ENCODE measurements at places on chromosomes 7 and 10. TPM values are rescaled to one million over a fixed set of nuclear protein-coding genes. Genes with fewer than 3 reads are reported as not detected.

- DNase-seq: no peak
These were observed 138.0 kb upstream of the KLF6 start for GRCh38 chr10:3923033-3923432.

DNA sequence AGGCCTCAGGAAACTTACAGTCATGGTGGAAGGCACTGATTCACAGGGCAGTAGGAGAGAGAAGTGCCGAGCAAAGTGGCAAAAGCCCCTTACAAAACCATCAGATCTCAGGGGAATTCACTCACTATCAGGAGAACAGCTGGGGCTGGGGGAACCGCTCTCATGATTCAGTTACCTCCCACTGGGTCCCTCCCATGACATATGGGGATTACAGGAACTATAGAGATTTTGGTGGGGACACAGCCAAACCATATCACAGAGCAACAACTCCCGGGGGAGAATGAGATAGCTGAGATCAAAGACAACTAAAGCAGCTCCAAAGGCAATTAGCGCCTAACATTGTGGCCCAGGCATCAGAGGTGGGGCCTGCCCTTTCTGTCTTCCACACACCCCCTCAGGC lies 85.4 kb upstream of the VOPP1 start:
- peak; percentile 63 for DNase-seq

- no peak for DNase-seq
These were observed 50.2 kb downstream of the EEPD1 start for GRCh38 chr7:36203071-36203790.

DNA sequence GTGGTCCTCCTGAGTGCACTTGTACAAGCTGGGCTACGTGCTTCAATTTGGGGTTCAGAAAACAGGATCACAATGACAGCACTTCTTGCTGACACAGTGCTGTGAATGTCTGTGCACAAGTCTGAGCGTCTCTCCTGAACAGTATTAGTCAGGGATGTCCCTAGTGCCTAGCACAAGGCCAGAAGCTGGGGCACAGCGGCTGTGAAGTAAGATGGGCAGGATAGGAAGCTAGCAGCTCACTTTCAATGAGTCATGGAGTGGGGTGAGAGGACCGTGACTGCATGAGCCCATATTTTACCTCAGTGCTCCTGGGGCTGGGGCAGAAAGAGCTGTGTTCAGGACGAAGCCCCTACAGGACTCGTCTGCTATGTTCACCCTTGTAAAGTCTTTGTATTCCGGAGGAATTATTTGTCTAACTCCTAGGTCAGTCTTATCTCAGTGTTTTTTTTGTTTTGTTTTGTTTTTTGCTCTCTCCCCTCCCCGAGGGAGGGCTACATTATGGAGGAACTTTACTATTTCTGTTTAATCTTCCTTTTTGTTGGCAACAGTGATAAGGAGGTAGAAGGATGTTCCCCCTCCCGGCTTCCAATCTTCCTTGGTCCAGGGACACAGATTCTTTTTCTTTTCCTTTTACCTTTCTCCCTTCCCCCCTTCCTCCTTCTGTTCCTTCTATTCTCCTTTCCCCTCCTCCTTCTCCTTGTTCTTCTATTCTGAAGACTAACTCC lies 2.8 kb upstream of the LRMDA start:
- DNase-seq: no peak

DNA sequence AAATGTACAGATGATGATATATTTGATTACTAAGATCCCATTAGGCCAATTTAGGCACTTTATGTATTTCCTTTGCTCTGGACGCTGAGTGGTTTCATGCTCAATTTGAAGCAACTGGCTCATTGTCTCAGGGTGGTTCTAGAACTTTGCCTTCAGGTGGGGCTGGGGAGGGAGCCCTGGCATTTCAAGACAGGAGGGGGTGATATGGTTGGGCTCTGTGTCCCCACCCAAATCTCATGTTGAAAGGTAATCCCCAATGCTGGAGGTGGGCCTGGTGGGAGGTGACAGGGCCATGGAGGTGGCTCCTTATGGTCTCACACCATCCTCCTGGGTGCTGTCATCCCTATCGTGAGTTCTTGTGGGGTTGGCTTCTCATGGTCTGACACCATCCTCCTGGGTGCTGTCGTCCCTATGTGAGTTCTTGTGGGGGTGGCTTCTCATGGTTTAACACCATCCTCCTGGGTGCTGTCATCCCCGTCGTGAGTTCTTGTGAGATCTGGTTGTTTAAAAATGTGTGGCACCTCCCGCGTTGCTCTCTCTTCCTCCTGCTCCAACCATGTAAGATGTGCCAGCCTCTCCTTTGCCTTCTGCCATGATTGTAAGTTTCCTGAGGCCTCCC lies 151.5 kb upstream of the KLF6 start:
- no peak for DNase-seq

- DNase-seq: no peak
These were observed 50.7 kb downstream of the PPP1R3C start for GRCh38 chr10:91582153-91582554.

- DNase-seq: no peak
These were observed 100.0 kb downstream of the LSM5 start for GRCh38 chr7:32390210-32390609.

DNA sequence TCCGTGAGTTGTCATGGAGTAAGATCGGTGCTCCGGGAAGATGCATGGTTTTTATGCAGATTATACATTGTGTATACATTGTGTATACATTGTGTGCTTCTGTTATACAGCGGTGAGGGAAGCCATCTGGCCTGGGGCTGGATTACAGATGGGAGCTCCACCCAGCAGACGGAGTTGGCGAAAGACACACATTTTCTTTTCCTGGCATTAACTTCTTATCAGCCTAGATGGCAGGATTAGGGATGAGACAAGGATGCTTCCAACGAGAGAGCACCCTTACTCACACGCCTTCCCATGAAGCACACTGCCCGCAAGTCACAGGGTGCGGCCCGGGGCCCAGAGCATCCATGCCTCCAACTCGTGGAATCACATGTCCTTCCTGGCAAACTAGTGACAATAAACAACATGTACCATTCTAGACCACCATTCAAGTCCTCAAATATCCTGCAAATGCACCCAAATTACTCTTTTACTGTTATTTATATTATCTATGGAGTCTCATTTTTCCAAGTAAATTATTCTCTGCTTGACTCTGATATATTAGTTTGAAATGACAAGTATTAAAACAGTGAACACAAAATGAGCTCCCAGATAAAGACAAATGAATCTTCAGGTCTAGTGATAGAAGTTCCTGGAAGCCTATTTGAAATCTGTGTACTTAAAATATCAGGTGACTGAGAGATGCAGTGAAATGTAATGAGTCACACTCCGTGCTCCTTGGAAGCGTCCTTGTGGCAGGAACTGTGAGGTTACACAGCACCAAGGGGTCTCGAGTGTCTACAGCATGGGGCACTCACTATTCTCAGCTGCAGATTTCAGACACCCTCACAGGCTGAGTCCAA lies 29.8 kb upstream of the PPP2R2D start:
- DNase-seq: no peak

GRCh38 chr7:141295367-141295895 lies 221.6 kb downstream of the TMEM178B start:
- no peak for DNase-seq

- no peak for DNase-seq
These were observed 97.3 kb upstream of the IKZF1 start for GRCh38 chr7:50207251-50207564.

- DNase-seq: no peak
These were observed 159.3 kb downstream of the NRCAM start for GRCh38 chr7:108296911-108297310.

DNA sequence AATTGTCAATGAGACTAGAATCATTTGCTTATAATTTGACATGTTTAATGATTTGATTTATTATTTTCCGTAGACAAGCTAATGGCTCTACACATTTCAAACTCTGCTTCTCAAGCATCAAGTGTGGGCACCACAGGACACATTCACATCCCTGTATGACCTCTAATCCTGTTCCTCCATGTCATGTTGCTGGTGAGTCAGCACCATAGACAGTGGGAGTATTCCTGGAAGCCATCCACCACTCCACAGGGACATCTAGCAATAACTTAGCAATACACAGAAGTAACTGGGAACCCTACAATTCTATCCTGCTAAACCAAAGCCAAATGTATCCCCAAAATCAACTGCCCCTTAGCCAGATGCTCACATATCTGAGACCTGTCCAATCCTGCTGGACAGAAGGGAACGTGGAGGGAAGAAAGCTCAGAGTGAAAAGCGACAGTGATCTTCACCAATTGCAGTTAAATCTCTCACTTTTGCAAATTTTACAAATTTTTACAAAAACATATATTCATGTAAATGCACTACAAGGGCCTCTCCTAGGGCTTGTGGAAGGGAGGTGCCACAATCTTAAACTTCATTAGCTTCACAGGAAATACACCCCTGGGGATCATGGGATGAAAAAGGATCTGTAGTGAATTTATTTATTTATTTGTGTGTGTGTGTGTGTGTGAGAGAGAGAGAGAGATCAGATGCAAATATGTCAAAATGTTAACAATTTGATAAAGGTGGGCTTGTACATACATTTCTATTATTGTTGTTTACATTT lies 126.5 kb downstream of the GFRA1 start:
- no peak for DNase-seq

DNA sequence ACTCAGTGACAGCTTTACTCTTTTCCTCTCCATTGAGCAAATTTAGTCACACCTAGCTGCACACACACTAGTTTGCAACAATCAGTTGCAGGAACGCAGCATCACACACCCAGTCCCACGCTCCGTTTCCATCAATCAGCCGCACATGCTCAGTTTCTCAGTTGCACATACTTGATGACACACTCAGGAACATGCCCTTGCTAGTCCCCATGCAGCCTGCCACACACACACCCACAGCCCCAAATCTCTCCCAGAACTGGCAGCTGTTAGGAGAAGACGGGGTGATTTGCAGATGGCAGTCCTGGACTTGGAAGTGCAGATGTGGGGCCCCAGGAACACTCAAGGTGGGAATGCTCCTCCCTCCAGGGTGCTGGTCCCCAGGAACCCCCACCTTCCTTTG lies 7.7 kb downstream of the LBX1 start:
- DNase-seq: no peak

DNA sequence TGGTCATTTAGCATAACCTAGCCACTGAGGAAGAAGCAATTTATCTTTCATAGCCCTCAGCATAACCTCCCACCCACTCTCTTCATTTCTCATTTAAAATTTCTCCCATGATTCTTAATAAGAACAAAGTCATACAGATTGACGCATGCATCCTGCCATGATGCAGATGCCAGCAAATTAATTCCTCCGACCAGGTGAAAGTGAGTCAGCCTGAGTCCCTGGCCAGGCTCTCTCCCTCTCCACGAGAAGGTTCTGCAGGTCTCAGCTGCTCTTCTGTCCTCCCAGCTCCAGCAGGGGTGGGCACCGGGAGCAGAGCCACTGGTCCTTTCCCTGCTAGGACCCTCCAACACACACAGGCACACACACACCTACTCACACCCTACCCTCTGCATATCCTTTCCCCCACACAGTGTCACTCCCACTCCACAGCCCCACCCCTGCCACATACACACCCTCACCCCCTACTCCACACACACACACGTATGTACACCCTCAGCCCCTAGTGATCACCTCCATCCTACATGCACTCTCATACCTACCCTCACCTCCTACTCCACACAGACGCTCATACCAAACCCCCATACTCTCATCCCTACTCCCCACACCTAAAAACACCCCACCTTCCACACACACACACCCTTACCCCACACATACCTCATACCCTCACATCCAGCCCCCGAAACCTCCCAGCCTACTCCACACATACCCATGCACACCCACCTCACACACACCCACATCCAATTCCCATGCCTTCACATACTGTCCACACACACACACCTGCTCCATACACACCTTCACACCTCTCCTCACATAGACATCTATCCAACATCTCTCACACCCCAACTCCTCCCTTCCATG lies 78.0 kb downstream of the FAM13C start:
- no peak for DNase-seq

- DNase-seq: no peak
These were observed 616.4 kb downstream of the SDK1 start for GRCh38 chr7:3917436-3917835.

DNA sequence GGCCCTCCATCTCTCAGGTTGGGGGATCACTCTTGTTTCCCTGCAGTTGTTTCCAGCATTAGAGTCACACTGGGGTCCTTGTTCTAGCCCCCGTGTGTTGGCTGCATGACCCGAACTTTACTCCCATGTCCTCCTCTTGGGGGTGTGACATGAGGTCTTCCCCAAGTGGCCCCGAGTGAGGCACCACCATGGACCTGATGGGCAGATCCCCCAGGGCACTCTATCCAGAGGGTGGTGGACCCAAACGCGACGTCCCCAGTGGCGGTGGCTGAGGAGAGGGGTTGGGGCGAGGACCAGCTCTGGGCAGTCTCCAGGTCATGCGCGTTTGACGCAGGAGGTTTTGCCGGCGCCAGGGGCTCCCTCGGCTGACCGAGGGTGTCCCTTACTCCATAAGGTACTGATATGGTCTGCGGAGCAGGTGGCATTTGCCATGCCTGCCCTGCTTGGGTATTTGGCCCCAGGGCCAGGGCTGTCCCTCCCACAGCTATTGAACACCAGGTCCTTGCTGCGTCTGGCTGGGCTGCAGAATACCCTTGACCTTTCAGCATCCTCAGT lies 131.9 kb downstream of the LHPP start:
- DNase-seq: no peak

GRCh38 chr7:159084069-159084801 lies 60.4 kb downstream of the VIPR2 start:
- DNase-seq: no peak

GRCh38 chr10:69819716-69820506 lies 18.2 kb downstream of the COL13A1 start:
- DNase-seq: no peak

GRCh38 chr7:156121434-156121833 lies 309.2 kb upstream of the SHH start:
- DNase-seq: no peak

- no peak for DNase-seq
These were observed 64.4 kb upstream of the EMX2 start for GRCh38 chr10:117477961-117478670.

DNA sequence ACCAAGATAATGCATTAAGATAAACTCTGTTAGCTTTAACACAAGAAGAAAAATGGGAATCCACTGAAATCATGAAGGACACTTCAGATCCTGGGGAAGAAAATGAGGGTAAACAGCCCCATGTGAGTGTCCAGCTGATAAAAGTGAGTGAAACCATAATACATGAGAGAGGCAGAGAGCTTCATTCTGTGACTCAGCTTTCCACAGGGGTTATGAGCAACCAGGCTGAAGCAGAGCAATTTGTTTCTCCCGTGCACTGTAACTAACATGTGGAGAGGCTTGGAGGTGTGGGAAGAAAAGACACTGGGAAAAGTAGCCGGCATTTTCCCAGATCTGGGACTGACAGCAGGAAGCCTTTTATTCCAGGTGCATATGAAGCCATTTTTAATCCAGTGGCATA lies 971.7 kb downstream of the ANKRD7 start:
- no peak for DNase-seq

GRCh38 chr10:130577039-130577438 lies 440.8 kb downstream of the GLRX3 start:
- no peak for DNase-seq

CTAGE4 gene
- total RNA-seq: not detected

ZNF138 gene
- total RNA-seq: 9.2 TPM

MCMBP gene
- total RNA-seq: 110 TPM

NUTM2E gene
- 0.49 TPM for total RNA-seq

GRID2IP gene
- not detected for total RNA-seq

FOXP2 gene
- not detected for total RNA-seq

ADCYAP1R1 gene
- total RNA-seq: 0.11 TPM

FRMD4A gene
- 29.6 TPM for total RNA-seq

HPSE2 gene
- not detected for total RNA-seq

ADCK2 gene
- 7.5 TPM for total RNA-seq
